Stimulated activated CD8-positive, alpha-beta memory T cell treated with anti-CD3 and anti-CD28 coated beads, Interleukin-7, amount 100 ng/mL, for 1 hour (primary cell): ENCODE measurements at places on chromosomes 1 and 21.

DNA sequence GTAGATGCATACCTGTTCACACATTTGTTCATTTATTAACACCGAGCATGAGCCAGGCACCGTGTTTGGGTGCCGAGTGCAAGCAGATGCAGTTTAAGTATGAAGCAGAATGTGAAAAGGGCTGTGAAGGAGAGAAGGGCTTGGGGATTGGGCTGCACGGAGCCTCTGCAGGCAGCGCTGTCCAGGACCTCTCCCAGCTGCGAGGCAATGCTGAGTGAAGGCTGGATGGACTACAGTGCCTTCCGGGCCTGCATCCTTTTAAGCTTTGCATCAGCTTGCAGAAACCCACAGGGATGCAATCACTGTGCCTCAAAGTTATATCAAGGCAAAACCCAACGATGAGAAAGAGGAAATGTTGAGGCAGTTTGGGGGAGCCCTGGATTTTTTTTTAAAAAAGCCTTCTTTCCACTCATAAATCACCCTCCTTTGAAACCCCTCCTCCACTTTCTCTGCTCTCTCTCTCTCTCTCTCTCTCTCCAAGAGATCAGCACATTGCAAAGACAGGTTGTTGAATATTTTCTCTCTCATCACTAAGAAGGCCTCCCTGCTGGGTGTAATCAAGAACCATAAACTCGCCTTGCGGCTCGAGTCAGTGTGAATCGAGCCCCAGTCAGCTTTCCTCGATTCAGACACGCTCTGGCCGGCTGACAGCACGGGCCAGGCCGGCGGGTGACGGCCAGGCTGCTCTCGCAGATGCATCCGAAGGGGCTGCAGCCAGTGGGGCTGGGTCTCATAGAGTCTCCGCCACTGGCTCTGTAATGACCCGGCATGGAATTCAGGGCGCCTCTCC, 89.2 kb upstream of the POU3F1 start:
- no peak for DNase-seq

DNA sequence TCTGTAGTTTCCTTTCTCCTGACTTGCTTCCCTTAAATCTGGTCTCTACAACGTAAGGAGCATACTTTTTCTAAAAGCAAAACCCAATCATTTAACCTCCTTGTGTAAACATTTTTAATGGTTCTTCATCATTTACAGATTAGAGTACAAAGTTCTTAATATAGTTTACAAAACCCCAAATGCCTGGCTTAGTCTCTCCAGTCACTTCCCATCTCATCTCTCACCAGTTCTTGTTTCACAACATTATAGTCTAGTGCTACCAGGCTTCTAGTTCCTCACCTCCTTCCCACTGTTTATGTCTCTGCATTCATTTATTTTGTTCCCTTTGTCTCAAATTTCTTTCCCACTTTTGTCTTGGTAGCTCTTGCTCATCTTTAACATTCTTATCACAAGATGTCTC, 168.4 kb downstream of the FASLG start:
- DNase-seq: no peak

DNA sequence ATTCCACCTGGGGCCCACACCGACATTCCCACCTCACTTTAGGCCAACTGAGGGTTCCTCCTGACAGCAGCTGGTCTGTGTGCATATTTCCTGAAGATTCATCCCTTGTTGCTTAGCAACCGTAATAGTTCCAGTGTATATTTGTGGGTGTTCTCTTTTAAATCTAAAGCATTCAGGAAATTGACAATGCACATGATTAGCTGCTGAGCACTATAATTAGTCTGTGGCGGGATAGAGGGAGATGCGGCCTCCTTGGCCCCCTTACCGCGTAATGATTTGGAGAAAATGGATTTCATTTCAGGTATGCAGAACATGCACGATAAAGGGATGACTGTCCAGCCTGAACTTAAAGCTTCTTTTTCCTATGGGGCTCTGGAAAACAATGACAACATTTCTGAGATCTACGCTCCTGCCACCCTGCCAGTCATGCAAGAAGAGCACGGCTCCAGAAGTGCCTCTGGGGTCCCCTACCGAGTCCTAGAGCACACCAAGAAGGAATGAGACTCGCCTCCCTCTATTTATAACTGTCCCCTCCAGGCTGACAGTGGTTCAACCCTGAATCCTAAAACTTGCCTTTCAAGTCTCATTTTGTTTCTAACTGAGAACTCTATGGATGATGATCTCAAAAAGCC, 33.8 kb upstream of the RCAN3 start:
- DNase-seq: no peak

- no peak for DNase-seq
These were observed 10.6 kb upstream of the LDLRAD1 start for GRCh38 chr1:54028306-54029251.

DNA sequence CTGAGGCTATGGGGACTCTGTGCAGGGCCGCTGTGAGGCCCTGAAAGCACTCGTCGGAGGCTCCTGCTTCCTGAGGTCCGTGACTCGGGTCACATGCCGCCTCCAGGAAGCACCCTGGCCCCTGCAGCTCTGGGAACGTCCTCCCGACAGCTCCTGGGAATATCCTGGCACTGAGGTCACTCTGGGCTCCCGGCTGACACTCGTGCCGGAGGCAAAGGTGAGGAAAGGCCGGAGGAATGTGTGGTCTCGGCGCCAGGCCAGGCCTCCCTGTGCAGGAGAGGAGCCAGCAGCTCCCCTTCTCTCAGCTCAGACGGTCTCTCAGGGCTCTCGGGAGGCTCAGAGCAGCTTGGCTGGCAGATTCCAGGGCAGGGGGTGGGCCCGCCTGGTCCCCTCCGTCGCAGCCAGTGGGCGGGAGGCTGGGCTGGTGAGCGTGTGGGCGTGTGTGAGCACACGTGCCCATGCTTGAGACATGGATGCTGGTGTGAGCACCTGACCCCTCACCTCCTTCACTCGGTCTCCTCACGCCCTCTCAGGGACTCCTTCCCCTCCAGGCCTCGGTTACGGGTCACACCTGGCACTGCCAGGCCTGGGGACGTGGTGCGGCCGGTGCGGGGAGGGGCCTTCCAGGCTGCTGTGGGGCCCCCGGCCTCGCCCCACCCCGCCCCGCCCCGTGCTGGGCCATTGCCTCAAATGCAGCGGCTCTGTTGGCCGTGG, 5.5 kb upstream of the RNF223 start:
- no peak for DNase-seq

DNA sequence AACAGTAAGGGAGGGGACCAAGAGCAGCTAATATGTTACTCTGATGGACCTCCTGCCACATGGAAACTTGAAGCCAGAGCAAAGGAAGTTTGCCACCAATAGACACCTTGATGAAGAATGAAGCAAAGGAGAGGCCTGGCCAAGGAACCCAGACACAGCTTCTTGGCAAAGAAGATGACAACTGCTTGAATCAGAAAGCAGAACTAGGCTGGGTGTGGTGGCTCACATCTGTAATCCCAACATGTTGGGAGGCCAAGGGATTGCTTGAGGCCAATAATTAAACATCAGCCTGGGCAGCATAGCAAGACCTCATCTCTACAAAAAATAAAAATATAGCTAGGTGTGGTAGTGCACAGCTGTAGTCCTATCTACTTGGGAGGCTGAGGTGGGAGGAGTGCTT, 31.7 kb upstream of the CAPZB start:
- DNase-seq: no peak

- DNase-seq: no peak
These were observed 5.0 kb downstream of the GCLM start for GRCh38 chr1:93904228-93904627.

GRCh38 chr1:203577766-203578491, 48.7 kb upstream of the ATP2B4 start:
- no peak for DNase-seq

GRCh38 chr1:84122780-84123382, 21.2 kb upstream of the PRKACB start:
- no peak for DNase-seq

DNA sequence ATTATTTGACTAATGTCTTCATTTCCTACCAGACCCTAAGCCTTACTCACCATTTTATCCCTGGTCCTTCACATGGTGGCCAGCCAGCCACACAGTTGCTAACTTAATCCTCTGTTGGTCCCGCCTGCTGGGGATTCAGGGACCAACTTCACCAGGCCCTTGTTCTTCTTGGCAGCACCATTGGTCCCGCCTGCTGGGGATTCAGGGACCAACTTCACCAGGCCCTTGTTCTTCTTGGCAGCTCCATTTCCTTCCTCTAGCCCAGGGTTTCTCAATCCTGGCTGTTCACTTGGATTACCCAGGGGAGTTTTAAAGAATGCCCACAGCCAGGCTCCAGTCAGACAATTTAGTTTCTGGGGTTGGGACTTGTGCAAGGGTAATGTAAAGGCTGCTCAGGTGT, 233.1 kb upstream of the CSF3R start:
- no peak for DNase-seq

DNA sequence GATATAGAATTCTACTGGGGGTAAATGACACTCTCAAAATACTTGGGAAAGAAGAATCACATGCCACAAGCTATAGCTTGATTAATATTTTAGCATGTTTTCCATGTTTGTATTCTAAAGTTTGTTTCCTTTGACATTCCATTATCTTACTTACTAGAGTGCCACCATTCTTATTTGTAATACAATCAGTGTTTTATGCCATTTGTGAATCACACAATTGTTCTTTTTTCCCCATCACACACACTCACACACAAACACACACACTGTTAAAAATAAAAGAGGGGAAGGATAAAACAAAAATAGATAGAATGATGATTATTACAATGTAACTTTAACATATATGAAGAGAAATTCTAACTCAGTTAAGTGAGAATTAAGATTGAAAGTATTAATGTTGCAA, 16.0 kb upstream of the TEKT2 start:
- DNase-seq: no peak

DNA sequence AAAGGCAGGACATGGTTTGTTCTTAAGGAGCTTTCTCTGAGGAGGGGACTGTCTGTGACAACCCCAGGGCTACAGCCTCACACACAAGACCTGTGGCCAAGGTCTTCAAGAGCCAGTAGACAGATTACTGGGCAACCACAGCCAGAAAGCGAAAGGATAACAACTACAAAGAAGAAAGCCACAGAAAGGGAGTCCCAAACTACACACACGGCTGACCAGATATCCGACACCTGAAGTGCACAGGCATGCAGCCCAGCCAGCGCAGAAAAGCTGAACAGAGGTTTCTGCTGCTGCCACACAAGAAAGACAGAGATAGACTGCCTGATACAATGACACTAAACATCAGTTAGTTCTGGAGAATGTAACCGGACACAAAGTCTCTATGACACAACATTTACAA, 21.4 kb upstream of the NADK start:
- no peak for DNase-seq

GRCh38 chr1:235486321-235486720, 17.9 kb downstream of the B3GALNT2 start:
- DNase-seq: no peak

- no peak for DNase-seq
These were observed 38.1 kb downstream of the DISP3 start for GRCh38 chr1:11516961-11517635.

GRCh38 chr21:33684923-33685560, 42.7 kb downstream of the ITSN1 start:
- DNase-seq: no peak

DNA sequence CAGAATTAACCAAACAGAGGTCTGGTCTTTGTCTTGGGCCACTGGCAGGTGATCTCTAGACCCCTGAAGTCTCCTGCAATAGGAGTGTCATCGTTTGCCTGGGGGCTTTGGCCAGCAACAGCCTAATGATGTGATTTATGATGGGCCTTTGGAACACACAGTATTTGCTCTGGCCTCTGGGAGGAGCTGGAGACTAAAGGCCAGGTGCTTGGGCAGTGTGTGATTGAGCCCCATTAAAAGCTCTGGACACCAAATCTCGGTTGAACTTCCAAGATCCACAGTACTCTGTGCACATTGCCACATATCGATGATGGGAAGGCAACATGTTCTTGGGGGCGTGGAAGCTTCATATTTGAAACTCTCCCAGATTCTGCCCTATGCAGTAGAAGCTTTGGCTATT, 32.0 kb upstream of the TLR5 start:
- DNase-seq: no peak

GRCh38 chr1:34060187-34060730, 104.8 kb downstream of the CSMD2 start:
- no peak for DNase-seq

DNA sequence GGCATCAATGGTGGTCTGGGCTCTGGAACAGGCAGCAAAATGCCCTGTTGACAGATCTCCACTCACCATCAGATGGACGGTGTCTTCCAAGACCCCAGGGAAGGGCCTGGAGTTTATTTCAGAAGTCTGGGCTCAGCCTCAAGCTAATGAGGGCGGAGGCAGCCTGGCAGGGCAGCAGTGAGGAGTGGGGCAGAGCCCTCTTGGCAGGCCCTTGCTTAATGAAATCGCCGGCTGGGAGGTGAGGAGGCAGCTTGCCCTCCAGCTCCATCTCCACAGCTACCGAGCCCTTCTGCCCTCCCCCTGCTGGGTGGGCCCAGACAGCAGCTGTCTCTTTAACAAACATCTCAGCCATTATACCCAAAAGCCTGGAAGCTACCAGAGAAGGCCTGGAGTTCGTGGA, 22.0 kb upstream of the GRIK3 start:
- DNase-seq: no peak

DNA sequence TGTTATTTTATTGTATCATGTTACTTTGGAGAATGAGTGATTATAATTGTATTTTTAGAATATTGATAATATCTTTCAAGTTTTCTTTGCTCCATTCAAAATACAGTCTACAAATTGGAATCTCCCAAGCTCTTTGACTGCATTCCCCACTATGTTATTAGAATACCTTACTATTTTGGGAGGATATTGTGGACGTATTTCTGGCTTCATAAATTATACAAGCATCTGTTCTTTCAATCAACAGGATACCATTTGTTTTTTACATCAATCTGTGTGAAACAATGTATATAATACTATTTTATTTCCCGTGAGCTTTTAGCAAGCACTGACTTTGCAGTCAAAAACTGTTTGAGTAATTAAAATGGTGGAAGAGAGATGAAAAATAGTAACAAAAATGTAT, 226.5 kb downstream of the PTPRC start:
- DNase-seq: no peak

GRCh38 chr1:115647507-115647906, 5.7 kb downstream of the VANGL1 start:
- no peak for DNase-seq

GRCh38 chr1:33711511-33711910, 152.4 kb upstream of the HMGB4 start:
- no peak for DNase-seq

DNA sequence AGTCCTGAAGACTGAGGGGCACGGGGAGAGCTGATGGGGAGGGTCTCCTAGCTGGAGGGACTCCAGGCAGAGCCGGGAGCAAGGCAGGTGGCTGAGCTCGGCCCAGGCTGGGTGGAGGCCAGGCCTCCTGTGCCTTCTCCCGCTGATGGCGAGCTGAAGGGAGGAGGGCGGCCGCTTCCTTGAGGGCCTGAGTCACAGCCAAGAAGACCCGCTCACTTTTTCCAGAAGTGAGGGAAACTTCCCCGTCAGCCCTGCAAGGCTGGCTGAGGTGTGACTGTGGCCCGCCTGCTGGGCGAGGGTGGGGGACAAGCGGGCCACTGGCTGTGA, 1.7 kb upstream of the VWA1 start:
- DNase-seq: no peak
